ENCODE measurements at places on chromosomes 5 and 9.

- no peak for DNase-seq
These were observed 72.0 kb downstream of the PRKACG start for GRCh38 chr9:68941780-68942459.

DNA sequence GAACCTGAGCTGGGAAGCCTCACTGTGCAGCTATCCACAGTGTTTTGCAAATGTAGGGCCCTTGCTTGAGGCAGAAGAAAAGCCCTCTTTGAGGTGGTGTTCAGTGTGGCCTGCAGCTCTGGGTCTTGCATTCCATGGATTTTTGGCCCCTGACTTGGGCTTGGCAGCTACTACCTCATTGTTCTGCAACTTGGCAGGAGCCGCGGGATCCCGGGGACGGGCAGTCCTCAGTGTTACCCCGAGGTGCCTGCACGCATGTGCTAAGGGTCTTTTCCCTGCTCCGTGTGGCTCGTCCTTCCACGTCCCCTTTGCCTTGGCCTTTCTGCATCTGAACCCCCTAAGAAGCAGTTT lies 39.8 kb downstream of the NEK6 start:
- DNase-seq = no peak

- no peak for DNase-seq
These were observed 82.3 kb downstream of the ROR2 start for GRCh38 chr9:91867740-91868139.

DNA sequence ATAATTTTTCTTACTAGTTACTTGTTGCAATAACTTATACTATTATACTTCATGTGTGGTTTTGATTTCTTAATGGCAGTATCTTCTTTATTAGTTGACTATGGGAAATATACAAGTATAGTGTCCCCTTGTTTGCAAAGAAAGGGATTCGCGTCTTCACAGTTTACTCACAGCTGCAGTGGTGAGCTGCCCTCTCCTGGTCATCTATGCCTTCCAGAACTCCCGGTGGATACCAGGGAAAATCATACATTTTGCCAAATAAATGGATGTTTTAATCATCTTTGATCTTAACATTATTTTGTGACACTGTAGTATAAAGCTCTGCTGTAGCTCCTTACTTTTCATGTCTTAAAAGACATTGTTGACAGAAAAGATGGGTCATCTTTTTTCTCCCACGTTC lies 142.0 kb downstream of the ZCCHC7 start:
- no peak for DNase-seq

GRCh38 chr9:93265972-93266371 lies 82.0 kb downstream of the WNK2 start:
- no peak for DNase-seq

- DNase-seq = no peak
These were observed 31.6 kb upstream of the TENT4A start for GRCh38 chr5:6681682-6682081.

- no peak for DNase-seq
These were observed 60.7 kb downstream of the MAT2B start for GRCh38 chr5:163565931-163566608.

DNA sequence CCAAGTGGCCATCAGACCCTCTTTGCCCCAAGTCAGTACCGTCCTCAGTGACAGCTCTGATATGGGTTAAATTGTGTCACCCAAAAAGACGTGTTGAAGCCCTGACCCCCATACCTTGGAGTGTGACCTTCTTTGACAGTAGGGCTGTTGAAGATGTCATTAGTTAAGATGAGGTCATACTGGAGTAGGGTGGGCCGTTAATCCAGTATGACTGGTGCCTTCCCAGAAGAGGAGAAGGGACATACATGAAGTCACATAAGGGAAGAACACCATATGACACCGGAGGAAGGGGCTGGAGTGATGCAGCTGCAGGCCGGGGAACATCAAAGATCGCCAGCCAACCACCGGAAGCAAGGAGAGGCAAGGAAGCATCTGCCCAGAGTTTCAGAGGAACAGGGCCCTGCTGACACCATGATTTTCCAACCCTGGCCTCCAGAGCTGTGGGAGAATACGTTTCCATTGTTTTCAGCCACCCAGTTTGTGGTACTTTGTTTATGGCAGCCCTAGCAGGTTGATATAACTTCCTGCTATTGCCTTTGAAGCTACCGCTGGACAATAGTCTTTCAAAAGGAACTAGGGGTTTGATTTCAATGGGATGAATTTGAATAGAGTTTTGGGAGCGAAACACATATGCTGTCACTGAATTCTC lies 36.4 kb upstream of the CPEB4 start:
- DNase-seq = no peak

DNA sequence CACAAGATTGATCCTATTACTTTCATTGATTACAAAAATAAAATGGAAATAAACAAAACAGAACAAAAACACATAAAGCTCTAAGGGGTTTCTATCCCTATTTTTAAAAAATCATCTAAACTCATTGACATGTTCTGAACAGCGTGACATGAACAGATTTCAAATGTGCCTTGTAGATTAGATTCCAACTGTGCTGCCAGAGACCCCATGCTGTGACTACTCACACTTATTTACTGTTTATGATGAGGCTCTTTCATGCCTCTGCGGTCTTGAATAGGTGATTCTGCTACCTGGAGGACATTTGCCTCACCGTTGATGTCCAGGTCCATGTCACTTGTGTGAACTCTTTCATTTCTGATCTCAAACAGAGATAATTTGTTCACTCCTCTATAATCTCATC lies 990.2 kb downstream of the CDH12 start:
- no peak for DNase-seq

- no peak for DNase-seq
These were observed 9.9 kb upstream of the CXXC5 start for GRCh38 chr5:139638090-139638735.

DNA sequence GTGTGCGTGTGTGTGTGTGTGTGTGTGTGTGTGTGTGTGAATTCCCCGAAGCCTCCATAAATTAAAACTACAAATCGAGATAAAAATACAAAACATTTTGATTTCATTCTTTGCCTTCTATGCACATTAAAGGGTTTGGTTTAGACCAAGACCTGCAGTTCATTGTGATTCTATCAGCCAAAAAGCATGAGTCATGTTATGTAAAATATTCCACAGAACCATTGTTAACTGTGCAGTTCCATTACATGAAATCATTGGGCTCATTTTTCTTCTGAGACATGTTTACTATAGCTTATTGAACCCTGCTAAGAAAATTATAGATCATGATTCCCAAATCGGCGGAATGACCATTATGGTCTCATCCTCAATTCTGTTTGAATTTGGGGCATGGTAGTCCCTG lies 11.7 kb downstream of the CAVIN4 start:
- no peak for DNase-seq

DNA sequence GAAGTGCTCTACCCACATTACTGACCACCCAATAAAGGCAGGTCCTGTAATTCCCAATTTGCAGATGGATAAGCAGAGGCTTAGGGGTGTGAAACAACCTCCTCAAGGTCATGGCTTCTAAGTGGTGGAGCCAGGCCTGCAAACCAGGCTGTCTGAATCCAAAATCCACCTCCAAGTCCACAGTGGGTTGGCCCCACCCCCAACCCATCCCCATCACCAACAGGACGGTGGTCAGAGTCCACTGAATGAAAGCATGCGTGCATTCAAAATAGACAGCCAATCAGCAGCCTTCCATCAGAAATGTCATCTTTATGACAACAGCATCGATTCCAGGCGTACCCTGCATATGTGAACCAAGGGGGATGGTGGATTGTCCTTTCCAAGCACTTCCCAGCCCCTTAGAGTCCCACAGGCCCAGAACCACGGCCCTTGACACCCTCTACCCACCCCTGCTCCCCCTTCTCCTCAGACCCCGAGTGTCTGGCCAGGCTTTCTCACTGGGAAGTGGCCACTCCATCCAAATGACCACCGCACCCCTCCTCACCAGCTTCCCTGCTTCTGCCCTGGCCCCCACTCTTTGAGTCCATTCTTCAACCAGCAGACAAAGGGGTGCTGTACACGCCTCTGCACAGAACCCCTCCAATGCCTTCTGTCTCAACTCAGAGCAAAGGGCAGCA lies 133.1 kb downstream of the KCNIP1 start:
- DNase-seq = no peak

- no peak for DNase-seq
These were observed 124.1 kb downstream of the PRDM9 start for GRCh38 chr5:23631302-23632045.

All from GM12864 (cell line).